ENCODE measurements at places on chromosomes 6 and 20.

- no peak for DNase-seq
These were observed 195.1 kb upstream of the CITED2 start for GRCh38 chr6:139569566-139569965.

- no peak for DNase-seq
These were observed 84.3 kb upstream of the TMEM30A start for GRCh38 chr6:75368864-75369402.

DNA sequence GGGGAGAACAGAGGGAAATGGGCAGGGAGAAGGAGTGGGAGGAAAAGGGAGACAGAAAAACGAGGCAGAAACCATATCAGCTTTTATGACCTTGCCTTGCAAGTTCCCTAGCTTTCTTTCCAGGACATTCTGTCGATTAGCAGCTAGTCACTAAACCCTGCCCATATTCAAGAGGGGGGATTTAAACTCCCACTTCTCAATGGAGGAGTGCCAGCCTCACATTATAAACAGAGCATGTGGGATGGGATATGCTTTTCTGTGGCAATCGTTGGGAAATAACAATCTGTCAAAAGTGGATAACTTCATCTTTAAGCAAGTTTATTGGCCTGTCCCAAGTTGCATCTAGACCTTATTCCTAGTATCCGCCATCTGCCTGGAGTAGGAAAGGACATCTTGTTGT is 57.0 kb upstream of the TMEM170B start:
- DNase-seq, result no peak

DNA sequence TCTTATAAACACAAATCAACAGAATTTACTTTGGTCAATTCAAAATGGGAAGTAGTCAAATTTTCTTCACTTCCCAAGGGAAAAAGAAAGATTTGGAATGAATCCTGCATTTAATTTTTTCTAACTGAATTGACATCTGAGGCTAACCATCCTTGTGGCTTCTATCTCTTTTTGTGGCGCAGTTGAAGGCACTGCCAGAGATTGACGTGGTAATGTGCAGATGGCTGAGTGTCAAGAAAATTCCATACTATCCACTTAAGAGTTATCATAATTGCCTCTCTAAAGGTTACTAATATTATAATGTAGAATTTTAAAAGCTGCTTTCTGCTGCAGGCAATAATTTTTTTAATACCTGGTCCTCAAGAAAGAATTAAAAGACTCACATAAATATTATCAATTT is 162.3 kb downstream of the KLHL32 start:
- no peak for DNase-seq

DNA sequence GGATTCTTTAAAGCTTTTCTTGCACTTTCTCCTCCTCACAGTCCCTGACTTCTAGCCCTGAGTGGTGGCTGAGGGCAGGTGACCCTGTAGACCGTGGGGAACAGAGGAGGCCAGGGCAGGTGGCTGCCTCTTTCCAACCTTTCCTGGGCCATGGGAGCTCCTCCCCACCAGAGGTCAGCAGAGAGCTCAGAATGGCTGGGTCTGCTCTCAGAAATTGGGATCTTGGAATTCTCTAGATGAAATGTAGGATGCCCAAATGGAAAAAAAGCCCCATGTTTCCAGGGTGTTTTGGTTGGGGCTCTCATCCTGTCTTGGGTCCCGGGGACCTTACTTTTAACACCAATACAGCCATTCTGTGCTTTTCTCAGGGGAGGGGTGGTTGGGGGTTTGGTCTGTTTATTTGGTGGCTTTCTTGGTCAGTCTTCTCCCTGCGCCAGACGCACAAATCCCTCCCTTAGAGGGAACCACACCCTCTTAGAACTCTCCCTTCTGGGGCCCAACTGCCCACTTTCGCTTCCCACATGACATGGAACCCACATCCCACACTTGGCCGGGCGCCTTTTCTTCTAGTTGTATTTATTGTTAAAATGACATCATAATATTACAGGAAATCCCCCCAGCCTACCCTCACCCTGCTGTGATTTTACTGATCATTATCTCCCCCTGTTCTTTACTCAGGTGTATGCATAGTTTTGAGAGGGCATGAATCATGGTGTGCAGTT is 17.9 kb downstream of the GNAS start:
- DNase-seq, result peak; percentile 56

DNA sequence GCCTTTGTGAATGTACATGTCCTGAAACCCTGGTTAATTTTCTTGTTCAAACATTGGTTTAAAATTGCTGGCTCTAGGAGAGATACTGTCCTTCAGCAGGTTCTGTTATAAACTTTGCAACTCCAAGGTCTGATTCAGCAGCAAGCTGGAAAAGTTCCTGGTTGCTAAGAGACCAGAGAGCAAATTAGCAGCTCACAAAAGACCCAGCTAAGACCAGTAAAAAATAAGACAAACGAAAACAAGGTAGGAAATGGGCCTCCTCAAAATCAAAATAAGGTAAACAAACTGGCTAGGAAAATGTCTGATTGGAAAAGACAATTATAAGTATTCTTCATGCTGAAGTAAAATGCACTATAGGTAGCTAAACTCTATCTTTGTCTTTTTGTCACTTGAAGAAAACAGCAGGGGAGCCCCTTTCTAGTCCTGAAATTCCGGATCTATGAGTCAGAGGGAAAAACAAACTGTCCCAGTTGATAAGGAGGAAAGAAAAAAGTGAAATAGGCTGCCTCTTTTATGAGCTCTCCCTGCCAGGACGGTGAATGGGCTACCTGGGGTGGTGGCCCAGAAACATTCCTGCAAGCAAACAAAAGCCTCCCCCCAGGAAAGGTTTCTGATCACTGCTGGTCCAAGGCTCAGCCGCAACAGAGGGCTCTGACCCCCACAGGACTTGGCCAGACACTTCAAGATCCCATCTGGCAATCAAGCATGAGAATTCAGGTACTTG is 41.6 kb downstream of the UNC5CL start:
- DNase-seq, result no peak

- DNase-seq, result no peak
These were observed 96.9 kb upstream of the ADTRP start for GRCh38 chr6:11875325-11876109.

- DNase-seq, result no peak
These were observed 149.0 kb upstream of the FUT9 start for GRCh38 chr6:95866732-95867131.

GRCh38 chr6:33170176-33171015 is 21.9 kb downstream of the COL11A2 start:
- no peak for DNase-seq

DNA sequence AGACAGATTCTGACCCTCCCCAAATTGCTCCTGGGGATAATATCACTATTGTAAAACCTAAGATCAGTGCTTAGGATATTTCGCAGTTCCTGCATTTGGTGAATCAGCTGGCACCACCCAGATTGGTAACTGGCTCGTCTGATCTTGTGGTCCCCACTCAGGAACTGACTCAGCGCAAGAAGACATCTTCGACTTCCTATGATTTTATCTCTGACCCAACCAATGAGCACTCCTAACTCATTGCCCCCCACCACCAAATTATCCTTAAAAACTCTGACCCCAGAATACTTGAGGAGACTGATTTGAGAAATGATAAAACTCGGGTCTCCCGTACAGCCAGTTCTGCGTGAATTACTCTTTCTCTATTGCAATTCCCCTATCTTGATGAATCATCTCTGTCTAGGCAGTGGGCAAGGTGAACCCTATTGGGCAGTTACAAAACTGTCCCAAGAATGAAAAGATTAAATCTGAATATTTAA is 55.7 kb upstream of the PRND start:
- DNase-seq, result peak; percentile 70

DNA sequence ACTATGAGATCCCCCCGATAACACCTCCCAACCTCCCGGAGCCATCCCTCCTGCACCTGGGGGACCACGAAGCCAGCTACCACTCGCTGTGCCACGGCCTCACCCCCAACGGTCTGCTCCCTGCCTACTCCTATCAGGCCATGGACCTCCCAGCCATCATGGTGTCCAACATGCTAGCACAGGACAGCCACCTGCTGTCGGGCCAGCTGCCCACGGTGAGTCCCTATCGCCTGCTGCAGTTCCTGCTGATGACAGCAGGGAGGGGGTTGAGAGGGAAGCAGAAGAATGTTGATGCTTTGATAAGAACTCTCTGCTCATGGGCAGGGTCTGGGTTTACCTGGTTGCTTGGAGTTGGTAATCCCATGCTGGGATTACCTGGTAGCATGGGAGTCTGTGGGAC is 91.9 kb downstream of the TOX2 start:
- DNase-seq, result no peak

- DNase-seq, result no peak
These were observed 25.6 kb downstream of the FILIP1 start for GRCh38 chr6:75467966-75468365.
